Left kidney (tissue), 8 donors: ENCODE measurements at places on chromosomes 3 and 15. TPM values are rescaled to one million over a fixed set of nuclear protein-coding genes. Genes with fewer than 3 reads are reported as not detected.
A peak's percentile ranks its signal among the peaks of the same experiment; 100 is the strongest.

DNA sequence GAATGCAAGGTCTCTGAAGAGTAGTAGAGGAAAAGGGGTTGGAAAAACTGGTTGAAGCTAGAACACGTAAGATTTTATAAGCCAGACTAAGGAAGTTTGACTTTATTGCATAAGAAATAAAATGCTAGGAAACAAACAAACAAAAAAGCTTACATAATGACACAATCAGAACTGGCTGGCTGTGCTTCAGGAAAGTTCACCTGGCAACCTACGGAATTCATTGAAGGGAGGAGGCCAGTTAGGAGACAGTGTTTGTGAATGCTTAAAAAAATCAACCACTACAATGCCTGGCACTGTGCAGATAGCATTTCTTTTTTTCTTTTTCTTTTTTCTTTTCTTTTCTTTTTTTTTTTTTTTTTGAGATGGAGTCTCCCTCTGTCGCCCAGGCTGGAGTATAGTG, 1.9 kb upstream of the ICE2 start:
- no peak for DNase-seq

- no peak for DNase-seq
Measured at GRCh38 chr3:113847664-113848461, 9.3 kb downstream of the GRAMD1C start.

DNA sequence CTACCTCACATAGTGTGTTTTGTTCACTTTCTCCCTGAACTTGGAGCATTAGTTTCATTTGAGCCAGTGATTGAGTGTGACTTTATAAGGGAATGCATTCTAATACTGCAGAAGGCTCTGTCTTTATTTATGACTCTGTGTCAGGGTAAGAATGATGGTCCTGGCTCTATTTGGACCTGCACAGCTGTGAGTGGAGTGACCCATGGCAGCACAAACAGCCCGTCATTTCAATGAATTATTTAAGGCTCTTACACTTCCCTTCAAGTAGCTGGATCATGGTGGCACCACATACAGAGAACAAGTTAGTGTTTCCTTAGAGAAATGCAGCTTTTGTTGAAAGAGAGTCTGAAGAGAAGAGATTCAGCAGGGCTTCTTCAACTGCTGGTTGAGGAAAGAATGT, 16.4 kb downstream of the TMEM108 start:
- DNase-seq = peak; percentile 59

- DNase-seq = no peak
Measured at GRCh38 chr3:126545544-126545943, 13.2 kb downstream of the C3orf22 start.

DNA sequence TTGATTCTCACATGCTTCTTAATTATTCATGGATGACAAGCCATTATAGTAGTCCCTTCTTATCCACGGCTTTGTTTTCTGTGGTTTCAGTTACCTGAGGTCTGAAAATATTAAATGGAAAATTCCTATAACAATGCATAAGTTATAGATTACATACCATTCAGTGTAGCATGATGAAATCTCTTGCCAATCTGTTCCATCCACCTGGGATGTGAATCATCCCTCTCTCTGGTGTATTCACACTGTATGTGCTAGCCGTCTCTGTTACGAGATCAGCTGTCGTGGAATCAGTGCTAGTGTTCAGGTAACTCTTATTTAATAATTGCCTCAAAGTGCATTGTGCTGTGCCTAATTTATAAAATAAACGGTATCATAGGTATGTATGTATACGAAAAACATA, 5.2 kb downstream of the WDR5B start:
- DNase-seq = no peak

The GREM1 gene
- polyA plus RNA-seq = 0.52 TPM

The PRR20G gene
- polyA plus RNA-seq = not detected

The VWA5B2 gene
- polyA plus RNA-seq = 2.2 TPM

The HESX1 gene
- 4.5 TPM for polyA plus RNA-seq
